A375 (cell line): ENCODE measurements at places on chromosomes 4 and X. TPM values are rescaled to one million over a fixed set of nuclear protein-coding genes. Genes with fewer than 3 reads are reported as not detected.

The CXCL8 gene
- total RNA-seq, result 34.0 and 34.1 TPM in 2 replicates

The PPP1R2C gene
- not detected in 2 replicates for total RNA-seq

The ATXN3L gene
- total RNA-seq, result not detected in 2 replicates

The GPR50 gene
- not detected in 2 replicates for total RNA-seq

The LANCL3 gene
- total RNA-seq, result 0.75 and 1.3 TPM in 2 replicates

The GABRG1 gene
- total RNA-seq, result 0.58 and 0.72 TPM in 2 replicates

The TRAM1L1 gene
- 1.5 and 2.6 TPM in 2 replicates for total RNA-seq

The GJB1 gene
- total RNA-seq, result 4.5 and 5.7 TPM in 2 replicates

The CLDN22 gene
- not detected in 2 replicates for total RNA-seq

The CWH43 gene
- total RNA-seq, result not detected in 2 replicates

The PTPN13 gene
- total RNA-seq, result 12.1 and 13.1 TPM in 2 replicates

The CDK16 gene
- total RNA-seq, result 110 and 128 TPM in 2 replicates

The EGFL6 gene
- not detected in 2 replicates for total RNA-seq

The CXCL11 gene
- not detected in 2 replicates for total RNA-seq

The CABS1 gene
- total RNA-seq, result not detected in 2 replicates

The CXCL3 gene
- total RNA-seq, result 3.4 and 4.3 TPM in 2 replicates

The IL2RG gene
- 0.11 TPM in 1 of 2 replicates, not detected in the other for total RNA-seq

The SMS gene
- total RNA-seq, result 234 and 259 TPM in 2 replicates

The ZFYVE28 gene
- total RNA-seq, result 3.6 and 5.0 TPM in 2 replicates

The CTAG1B gene
- total RNA-seq, result 22.1 and 66.2 TPM in 2 replicates

The FGFR3 gene
- total RNA-seq, result 2.8 and 3.1 TPM in 2 replicates

The SLC7A11 gene
- 34.1 and 36.5 TPM in 2 replicates for total RNA-seq

The SHROOM3 gene
- total RNA-seq, result 11.7 and 13.1 TPM in 2 replicates

The POU3F4 gene
- not detected in 2 replicates for total RNA-seq

The ELK1 gene
- 44.0 and 47.2 TPM in 2 replicates for total RNA-seq

The DCTD gene
- total RNA-seq, result 75.2 and 88.7 TPM in 2 replicates

The MAGEB3 gene
- not detected in 2 replicates for total RNA-seq

The MUC7 gene
- total RNA-seq, result not detected in 2 replicates

The NEUROG2 gene
- 0.26 TPM in 1 of 2 replicates, not detected in the other for total RNA-seq

The TMPRSS11B gene
- total RNA-seq, result not detected in 2 replicates

The MGST2 gene
- 12.3 and 16.9 TPM in 2 replicates for total RNA-seq

The MAGEA12 gene
- 115 and 120 TPM in 2 replicates for total RNA-seq

The RTL9 gene
- 0.11 and 0.23 TPM in 2 replicates for total RNA-seq

The FGF5 gene
- 0.13 TPM in 1 of 2 replicates, not detected in the other for total RNA-seq

The ZNF280C gene
- total RNA-seq, result 2.4 and 3.1 TPM in 2 replicates

The XAGE2 gene
- not detected in 2 replicates for total RNA-seq

The ZNF330 gene
- total RNA-seq, result 25.7 and 27.7 TPM in 2 replicates

The CHIC1 gene
- 3.1 and 3.8 TPM in 2 replicates for total RNA-seq

The UCP1 gene
- total RNA-seq, result not detected in 2 replicates

The SMR3B gene
- not detected in 2 replicates for total RNA-seq

The UGT2B11 gene
- total RNA-seq, result not detected in 2 replicates

The POF1B gene
- total RNA-seq, result 0.05 TPM in 1 of 2 replicates, not detected in the other

The TLR10 gene
- 0.05 TPM in 1 of 2 replicates, not detected in the other for total RNA-seq

The TKTL2 gene
- not detected in 2 replicates for total RNA-seq

The BMPR1B gene
- total RNA-seq, result 0.60 and 0.98 TPM in 2 replicates

The CT45A2 gene
- total RNA-seq, result 0.83 TPM in 1 of 2 replicates, not detected in the other

The DUX4 gene
- not detected in 2 replicates for total RNA-seq

The DAPP1 gene
- not detected in 2 replicates for total RNA-seq

The GAGE12E gene
- total RNA-seq, result 12.0 and 13.1 TPM in 2 replicates

The GCNA gene
- total RNA-seq, result 0.53 and 0.83 TPM in 2 replicates

The ZCCHC18 gene
- total RNA-seq, result 3.0 TPM in 2 replicates
